ENCODE measurements at places on chromosomes 13 and 19. TPM values are rescaled to one million over a fixed set of nuclear protein-coding genes. Genes with fewer than 3 reads are reported as not detected.

SIGLEC7 gene
- 0.25 TPM for total RNA-seq

TSSK6 gene
- total RNA-seq: 10.4 TPM

SOHLH2 gene
- total RNA-seq: not detected

LMTK3 gene
- total RNA-seq: 18.5 TPM

- H3K4me3 ChIP-seq: no peak overlapping the region
- H3K27ac ChIP-seq: no peak overlapping the region
- H3K4me1 ChIP-seq: peaks cover 6% of the 10 kb centered on the region
Measured at GRCh38 chr19:15108845-15109767, 1.9 kb downstream of the SYDE1 start.

DNA sequence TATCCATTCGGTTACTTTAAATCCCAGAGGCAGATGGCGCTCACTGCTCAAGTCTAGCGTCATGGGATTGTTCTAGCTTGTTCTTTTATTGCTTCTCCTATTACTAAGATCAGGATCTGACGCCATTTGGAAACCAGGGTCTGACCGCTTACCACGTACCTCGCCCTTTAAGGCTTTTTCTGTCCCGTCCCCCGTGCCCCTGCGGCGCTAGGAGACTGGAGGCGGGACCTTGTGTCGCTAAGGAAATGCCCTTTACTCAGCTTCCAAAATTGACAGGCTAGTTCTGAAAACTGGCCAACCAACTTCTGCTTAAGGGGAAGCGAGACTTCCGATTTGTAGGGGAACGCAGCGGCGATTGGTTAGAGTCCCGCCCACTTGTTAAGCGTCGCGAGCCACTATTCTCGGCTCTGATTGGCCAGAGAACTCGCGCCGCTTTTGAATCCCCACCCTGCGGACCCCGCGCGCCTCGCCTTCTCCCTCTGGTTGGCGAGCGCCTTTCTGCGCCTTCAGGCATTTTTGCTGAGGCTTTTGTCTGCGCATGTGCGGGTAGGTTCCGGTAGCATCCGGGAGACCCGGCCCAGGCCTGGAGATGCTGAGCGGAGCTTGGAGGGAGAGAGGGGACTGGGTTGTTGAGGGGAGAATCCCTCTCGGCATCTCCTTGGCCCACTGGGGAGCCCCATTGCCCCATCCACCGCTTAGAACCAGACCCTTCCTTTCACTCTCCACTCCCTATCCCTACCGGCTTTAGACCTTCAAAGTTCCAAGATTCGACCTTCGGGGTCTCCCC lies 3.9 kb upstream of the C19orf84 start:
- H3K36me3 ChIP-seq: no peaks in the 10 kb centered on the region
- peak overlapping the region; percentile 24 for H3K27ac ChIP-seq
- H3K27me3 ChIP-seq: no peaks in the 10 kb centered on the region
- peaks cover 13% of the 10 kb centered on the region for H3K4me1 ChIP-seq

GRCh38 chr19:35861640-35862160 lies 5.0 kb downstream of the KIRREL2 start:
- no peaks in the 10 kb centered on the region for H3K36me3 ChIP-seq
- no peak overlapping the region for H3K27ac ChIP-seq
- no peak overlapping the region for H3K4me3 ChIP-seq
- peaks cover 11% of the 10 kb centered on the region for H3K27me3 ChIP-seq
- peaks cover 7% of the 10 kb centered on the region for H3K4me1 ChIP-seq
- no peak for DNase-seq

DNA sequence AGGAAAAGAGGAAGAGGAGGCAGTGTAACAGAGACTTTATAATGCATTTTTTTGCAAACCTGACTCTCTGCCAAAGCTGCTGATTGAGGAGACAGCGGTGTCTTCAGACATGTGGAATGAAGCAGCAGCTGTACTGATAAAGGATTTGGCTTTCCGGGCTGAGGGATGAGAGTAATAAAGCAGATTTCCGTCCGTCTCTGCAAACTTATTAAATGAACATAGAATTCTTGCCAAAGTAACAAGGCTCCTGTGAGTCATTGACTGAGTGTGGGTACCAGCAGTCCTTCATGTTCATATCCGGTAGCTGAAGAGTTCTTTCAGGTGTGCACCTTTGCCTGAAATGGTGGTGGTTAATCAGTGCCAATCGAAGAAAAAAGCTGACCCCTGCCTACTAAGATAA lies 112.6 kb downstream of the LIG4 start:
- no peak overlapping the region for H3K27ac ChIP-seq
- no peak overlapping the region for H3K4me3 ChIP-seq
- H3K27me3 ChIP-seq: no peaks in the 10 kb centered on the region
- H3K4me1 ChIP-seq: no peaks in the 10 kb centered on the region

- no peaks in the 10 kb centered on the region for H3K36me3 ChIP-seq
- H3K27ac ChIP-seq: no peak overlapping the region
- no peaks in the 10 kb centered on the region for H3K27me3 ChIP-seq
- H3K4me1 ChIP-seq: peaks cover 2% of the 10 kb centered on the region
Measured at GRCh38 chr13:98942997-98943396, 34.9 kb downstream of the DOCK9 start.

GRCh38 chr19:6739390-6739882 lies at the start of gene TRIP10:
Gene TRIP10 (plus strand): TSS chr19:6739680. CDS start chr19:6739762, 82 bp downstream.
- peak within 1 kb of the TSS; percentile 69 for H3K4me3 ChIP-seq
- peak; percentile 77 for DNase-seq
- peak within 1 kb of the TSS; percentile 94 for H3K27ac ChIP-seq
- H3K36me3 ChIP-seq: no peaks in the 10 kb centered on the region

- no peaks in the 10 kb centered on the region for H3K27me3 ChIP-seq
- H3K27ac ChIP-seq: no peak overlapping the region
- no peaks in the 10 kb centered on the region for H3K36me3 ChIP-seq
- H3K4me3 ChIP-seq: no peak overlapping the region
Measured at GRCh38 chr13:37966266-37966665, 96.7 kb upstream of the TRPC4 start.

DNA sequence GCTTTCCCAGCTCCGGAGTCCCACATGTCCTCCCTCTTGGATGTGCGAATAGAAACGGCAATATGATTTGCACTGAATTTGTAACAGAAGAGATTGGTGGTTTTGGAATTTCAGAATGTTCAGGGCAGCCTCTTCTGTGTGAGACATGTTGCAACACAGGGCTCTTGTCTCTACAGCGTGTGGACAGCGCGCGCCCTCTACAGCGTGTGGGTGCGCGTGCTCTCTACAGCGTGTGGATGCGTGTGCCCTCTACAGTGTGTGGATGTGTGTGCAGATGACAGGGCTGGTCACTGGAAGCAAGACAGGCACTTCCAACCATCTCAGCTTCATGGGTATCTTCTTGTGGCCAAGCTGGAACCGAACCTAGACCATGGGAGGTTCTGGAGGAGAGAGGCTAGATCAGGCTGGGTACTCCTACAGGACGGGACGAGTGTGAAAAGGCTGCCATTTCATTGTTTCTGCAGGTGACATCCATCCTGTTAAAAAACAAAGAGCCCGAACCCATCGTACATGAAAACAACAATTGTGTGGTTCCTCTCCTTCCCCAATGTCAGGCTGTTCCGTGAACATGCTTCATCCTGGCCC lies 78.4 kb downstream of the TEX29 start:
- H3K27ac ChIP-seq: no peak overlapping the region
- no peaks in the 10 kb centered on the region for H3K27me3 ChIP-seq
- no peak for DNase-seq
- H3K36me3 ChIP-seq: no peaks in the 10 kb centered on the region
